Fibroblast of villous mesenchyme (primary cell): ENCODE measurements at places on chromosomes 2 and 18. TPM values are rescaled to one million over a fixed set of nuclear protein-coding genes. Genes with fewer than 3 reads are reported as not detected.

DNA sequence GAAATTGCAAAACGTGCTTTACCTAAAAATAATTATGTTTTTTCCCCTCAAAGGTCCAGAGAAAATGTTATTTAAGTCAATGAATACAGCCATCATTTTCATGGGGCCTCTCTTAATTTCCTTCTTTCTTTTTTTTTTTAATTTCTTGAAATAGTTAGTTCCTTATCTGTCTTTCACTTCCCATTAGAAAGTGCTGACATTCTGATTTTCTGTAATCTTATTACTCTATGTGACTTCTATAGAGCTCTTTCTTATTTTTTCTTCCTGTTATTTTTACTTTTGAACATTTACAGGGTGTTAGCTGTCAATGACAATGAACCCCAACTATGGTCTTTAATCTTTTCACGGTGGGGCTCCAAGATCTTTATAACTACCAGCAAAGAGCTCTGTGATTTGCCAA lies 30.0 kb downstream of the CTLA4 start:
- DNase-seq: no peak

DNA sequence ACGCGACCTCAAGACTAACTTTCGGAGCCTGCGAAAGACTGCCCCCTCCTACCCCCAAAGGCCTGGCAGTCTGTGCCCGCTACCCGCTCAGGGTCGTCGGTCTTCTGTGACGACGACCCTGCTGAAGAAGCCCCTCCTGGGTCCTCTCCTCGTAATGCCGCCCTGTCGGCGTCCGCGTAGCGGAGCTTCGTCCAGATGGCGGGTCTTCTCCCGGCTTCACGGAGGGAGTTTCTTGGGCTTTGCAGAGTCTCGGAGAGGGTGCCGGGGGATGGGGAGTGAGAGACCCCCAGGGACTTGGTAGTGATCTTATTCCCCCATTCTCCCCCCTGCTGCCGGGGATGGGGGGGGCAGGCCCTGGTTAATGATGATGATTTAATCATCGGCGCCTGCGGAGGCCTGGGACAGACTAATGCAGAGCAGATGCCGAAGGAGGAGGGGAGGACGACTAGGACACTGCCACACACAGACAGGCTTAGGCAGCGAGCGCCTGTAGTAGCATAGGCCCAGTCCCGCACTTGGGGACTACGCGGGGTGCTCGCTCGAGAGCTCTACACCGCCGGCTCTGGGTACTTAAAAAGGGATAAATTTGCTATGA lies 528 bp upstream of the PCGF1 start:
- DNase-seq: peak; percentile 42

- DNase-seq: no peak
Measured at GRCh38 chr2:227256605-227257004, 68.4 kb upstream of the MFF start.

- peak; percentile 54 for DNase-seq
Measured at GRCh38 chr2:199704358-199705238, 146.4 kb downstream of the FTCDNL1 start.

DNA sequence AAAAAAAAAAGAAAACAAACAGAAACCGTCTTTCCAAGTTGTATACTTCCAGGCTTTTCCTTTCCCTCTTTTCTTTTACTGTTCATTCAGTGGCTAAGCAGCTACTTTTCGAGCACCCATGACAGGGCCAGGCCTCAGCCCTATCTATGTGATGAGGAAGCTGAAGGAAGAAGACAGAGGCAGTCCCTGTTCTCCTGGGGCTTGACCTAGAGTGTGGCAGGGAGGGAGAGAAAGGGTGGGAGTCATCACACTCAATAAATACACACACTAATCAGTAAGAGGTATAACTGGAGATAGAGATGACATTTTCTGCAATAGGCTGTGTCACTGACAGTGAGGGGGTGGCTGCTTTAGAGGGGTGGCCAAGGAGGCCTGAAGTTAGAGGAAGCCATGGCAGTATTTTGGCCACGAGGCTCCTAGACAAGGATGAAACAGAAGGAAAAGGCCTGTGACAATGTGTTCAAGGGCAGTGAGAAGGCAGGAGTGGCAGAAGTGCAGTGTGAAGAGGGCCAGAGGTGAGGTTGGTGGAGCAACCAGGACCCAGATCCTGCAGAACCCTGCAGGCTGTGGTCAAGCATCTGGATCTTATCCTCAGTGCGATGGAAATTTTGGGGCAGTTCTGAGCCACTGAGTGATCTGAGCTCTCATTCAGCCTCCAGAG lies 131.8 kb upstream of the TTC39C start:
- no peak for DNase-seq

DNA sequence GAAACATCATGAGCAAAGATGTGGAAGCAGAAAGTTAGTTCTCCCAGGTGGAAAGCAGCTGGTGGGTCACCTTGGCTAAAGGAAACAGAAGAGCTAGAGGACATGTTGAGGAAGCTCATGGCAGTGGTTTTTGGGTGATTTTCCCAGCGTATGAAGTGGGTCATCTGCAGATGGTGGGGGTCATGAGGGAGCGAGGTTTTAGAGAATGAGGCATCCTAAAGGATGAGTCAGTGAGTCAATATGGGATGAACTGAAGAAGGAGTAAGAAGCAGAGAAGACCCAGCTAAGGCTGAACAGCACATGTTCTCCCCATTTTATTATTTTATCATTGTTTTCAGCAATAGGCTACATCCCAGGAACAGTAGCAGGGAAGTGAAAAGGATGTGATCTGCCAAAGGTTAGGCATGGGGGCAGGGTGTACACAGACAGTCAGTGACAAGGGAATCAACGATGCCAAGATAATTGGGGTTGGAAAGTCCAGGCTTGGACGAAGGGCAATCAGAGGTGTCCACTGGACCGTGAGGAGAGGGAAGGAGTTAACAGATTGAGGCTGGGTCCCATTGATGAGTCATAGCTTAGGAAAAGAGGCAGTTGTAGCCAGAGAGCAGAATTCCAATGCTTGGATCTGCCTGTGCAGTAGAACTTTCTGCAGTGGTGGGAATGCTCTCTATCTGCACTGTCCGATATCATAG lies 289.3 kb upstream of the RAB12 start:
- DNase-seq: no peak

DNA sequence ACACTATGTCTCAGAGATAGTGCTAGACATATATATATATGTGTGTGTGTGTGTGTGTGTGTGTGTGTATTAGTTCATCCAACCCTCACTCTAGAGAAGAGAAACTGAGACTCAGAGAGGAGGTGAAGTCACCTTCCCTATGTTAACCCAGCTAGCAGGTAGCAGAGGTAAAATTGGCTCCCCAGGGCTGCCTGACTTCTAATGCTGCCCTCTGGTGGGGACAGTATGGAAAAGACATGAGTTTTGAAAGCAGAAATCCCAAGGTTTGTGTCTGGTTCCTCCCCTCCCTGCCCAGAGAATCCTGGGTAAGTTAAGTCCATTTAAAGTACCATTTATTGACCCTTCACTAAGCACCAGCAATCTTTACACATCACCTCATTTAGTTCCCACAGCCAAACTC lies 137.7 kb downstream of the THNSL2 start:
- peak; percentile 1 for DNase-seq

DNA sequence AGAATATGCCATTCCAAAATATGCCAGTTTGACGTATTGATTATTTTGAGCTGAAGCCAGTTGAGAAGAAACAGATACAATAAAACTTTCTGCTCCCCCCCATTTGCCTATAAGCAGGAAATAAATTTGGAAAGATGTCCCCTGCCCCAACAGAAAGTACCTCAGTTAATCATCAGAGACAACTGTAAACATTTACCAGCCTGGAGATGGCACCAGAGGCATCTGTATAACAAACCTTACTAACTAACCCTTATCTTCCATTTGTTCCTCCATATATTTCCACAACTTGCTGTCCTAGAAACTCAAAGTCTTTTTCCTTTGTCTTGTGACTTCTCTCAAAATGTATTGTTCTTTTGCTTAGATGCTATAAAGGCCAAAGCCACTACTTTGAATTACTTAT lies 93.8 kb downstream of the AKAIN1 start:
- no peak for DNase-seq

DNA sequence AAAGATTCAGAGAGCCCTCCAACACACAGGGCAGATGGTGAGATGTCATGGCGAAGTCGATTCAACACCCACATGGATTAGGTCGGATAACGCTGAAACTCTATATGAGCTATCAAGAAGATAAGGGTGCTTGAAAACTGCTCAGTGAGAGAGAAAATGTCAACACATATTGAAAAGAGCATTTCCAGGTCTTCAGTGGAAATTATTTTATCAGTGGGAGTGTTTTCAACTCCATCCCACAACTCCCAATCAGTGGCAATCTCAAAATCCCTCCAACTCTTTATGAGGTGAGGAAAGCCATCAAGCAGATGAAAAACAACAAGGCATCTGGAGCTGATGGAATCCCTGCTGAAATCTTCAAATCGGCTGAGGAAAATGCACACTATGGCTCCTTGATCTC lies 104.5 kb upstream of the KLHL14 start:
- DNase-seq: no peak

DNA sequence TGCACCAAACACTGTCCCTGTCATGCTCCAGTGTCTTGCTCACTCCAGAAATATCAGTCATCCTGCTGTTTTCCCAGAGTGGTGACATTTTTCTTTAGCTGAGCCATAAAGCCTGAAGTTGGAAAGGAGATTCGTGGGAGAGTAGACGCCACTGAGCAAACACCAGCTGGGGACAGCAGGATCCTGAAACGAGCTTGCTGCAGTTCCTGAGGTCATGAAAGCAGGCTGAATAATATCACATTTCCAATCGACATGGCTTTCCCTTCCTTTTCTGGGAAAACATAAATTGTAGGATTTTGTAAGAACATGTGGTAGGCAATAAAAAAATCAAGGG lies 276.4 kb downstream of the CDCA7 start:
- peak; percentile 65 for DNase-seq

DNA sequence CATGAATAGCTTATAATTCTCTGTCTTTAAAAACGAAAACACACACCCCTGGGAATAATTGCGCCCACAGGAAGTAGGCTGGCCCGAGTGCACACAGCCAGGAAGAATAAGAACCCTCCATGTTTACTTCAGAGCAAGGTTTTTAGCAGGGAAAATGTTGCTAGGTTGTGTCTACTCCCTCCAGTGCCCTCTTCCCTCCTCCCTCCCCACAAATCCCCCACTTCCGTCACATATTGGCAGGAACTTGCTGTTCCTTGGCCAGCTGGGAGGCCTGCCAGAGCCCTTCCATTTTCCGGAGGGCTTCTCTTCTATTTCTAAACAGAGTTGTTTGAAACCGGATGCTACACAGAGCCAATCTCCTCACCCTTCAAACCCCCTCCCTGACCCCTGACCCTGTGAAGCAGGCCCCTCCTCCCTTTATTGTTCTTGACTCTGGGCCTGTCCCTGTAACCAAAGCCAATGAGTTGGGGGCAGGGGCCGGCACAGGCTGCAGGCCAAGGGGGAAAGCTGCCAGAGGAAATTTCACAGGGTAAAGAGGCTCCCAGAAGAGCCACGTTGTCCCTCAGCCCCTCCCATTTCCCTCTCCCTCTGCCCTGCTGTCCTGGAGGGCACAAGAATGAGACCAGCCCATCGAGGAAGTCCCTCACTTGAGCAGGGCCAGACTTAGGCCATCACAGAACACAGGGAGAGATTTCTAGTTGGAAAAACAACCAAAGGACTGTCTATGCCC lies 49.8 kb upstream of the LGALSL start:
- peak; percentile 79 for DNase-seq

DNA sequence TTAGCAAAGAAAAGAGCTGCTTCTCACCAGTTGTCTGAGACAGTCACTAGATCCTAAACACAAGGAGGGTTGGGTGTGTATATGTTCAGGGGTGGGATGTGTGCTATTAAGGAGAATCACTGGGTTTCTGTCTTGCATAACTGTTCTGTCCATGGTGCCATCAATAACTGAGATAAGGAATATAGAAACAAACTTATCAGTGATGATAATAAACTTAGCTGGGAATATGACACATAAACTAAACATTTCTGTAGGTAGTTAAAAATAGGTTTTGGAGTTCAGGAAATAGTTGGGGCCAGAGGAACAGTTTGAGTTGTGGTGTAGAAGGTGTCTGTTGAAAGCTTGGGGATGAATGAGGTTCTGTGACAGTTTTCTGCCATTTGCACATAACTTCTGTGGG lies 17.4 kb downstream of the NAPG start:
- DNase-seq: peak; percentile 89

- peak; percentile 53 for DNase-seq
Measured at GRCh38 chr2:235255693-235256092, 238.2 kb upstream of the AGAP1 start.

- DNase-seq: no peak
Measured at GRCh38 chr18:32318581-32318980, 128.7 kb downstream of the MEP1B start.

- DNase-seq: peak; percentile 59
Measured at GRCh38 chr2:23620841-23621341, 235.9 kb downstream of the KLHL29 start.

DNA sequence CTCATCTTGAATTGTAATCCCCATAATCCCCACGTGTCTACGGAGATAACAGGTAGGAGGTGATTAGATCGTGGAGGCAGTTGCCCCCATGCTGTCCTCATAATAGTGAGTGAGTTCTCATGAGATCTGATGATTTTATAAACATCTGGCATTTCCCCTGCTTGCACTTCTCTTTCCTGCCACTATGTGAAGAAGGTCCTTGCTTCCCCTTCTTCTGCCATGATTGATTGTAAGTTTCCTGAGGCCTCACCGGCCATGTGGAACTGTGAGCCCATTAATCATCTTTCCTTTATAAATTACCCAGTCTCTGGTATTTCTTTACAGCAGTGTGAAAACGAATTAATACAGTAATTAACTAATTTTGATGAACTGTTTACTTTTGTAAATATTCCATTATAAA lies 582.5 kb downstream of the TSN start:
- no peak for DNase-seq

- DNase-seq: no peak
Measured at GRCh38 chr2:134122610-134123009, 131.3 kb upstream of the MGAT5 start.

DNA sequence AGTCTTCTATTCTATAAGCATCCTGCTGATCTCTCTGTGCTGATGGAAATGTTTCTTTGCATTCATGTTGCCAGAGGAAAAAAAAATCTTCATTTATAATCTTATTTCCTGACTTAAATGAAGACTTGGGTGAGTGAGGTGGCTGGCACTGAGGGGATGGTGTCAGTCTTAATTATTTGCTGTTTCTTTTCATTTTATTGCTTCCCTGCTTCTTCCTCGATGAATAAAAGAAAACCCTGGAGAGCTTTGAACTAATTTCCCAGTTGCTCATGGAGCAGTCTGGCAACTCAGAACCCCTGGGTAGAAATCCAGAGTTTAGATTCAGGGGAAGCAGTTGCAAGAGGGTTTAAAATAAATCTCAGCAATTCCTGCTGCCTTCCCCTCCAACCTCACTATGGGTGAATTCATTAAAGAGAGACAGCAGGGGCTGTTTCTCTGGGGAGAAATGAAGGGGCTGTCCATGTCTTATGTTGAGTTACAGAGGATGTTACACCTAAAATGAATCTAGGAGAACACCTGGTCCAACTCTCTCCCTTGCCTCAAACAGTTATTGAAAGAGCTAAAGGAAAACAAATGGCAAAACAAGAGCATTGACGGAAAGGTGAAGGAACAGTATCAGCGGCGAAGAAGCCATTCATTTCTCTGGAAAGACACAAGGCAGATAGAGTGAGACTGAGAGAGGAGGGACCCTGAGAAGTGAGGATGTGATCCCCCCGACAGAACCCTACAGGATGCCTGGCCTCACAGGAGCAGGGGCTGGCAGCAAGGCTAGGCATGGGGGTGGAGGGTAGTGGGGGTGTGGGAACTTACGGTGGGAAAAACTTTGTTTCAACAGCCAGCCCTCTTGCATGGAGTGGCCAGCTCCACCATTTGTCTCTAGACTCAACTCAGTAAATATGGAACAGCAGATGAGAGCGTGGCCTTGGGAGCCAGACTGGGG lies 41.0 kb downstream of the SP110 start:
- DNase-seq: no peak

GAL3ST2 gene
- total RNA-seq: under 0.01 and 0.43 TPM in 2 replicates

PRSS56 gene
- not detected in 2 replicates for total RNA-seq

ATF2 gene
- total RNA-seq: 62.5 and 92.4 TPM in 2 replicates

LAMA1 gene
- total RNA-seq: 14.5 and 20.7 TPM in 2 replicates

CDH19 gene
- not detected in 2 replicates for total RNA-seq

KCNIP3 gene
- total RNA-seq: 1.3 and 2.6 TPM in 2 replicates

C2orf92 gene
- 2.6 and 6.0 TPM in 2 replicates for total RNA-seq
